ENCODE measurements at places on chromosomes 5 and 9. TPM values are rescaled to one million over a fixed set of nuclear protein-coding genes. Genes with fewer than 3 reads are reported as not detected.

- no peaks in the 10 kb centered on the region for H3K27me3 ChIP-seq
- no peak overlapping the region for H3K4me3 ChIP-seq
- H3K36me3 ChIP-seq, result no peaks in the 10 kb centered on the region
- H3K27ac ChIP-seq, result no peak overlapping the region
- no peaks in the 10 kb centered on the region for H3K4me1 ChIP-seq
- no peak for DNase-seq
Observed at GRCh38 chr9:36101916-36102741, 34.4 kb upstream of the GLIPR2 start.

The C5orf15 gene
- total RNA-seq, result 34.3 TPM

DNA sequence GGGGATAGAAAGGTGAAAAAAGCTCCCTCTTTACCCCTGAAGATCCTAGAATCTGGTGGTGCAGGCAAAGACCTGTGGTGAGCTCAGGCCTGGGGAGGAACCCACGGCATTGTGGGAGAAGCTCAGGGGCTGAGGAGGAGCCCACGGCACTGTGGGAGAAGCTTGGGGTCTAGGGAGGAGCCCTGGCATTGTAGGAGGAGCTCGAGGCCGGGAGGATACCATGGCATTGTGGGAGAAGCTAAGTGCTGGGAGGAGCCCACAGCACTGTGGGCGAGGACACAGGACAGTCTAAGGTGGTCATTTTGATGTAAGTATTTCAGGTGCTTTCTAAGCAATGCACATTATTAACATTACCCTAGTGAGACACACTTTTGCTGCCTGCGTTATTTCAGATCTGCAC is 179.7 kb downstream of the HSD17B3 start:
- no peaks in the 10 kb centered on the region for H3K36me3 ChIP-seq
- no peak for DNase-seq
- H3K4me3 ChIP-seq, result no peak overlapping the region

The IFT74 gene
- total RNA-seq, result 17.0 TPM

DNA sequence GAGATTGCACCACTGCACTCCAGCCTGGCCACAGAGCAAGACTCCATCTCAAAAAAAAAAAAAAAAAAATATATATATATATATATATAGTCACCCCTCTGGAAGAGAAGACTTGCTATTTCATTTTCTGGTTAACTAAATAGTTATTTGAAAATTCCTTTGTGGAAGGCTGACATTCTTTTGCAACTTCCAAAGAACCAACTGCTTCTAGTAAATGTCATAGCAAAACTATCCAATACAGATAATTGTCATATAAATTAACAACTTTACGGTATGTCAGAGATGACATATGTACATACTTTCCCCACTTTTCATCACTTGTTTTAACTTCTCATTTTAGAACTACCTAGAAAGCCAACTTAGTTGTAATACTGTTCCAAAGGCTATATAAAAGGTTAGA is 50.9 kb downstream of the PRUNE2 start:
- H3K4me1 ChIP-seq, result no peaks in the 10 kb centered on the region
- no peaks in the 10 kb centered on the region for H3K36me3 ChIP-seq
- no peaks in the 10 kb centered on the region for H3K27me3 ChIP-seq
- no peak for DNase-seq
- no peak overlapping the region for H3K27ac ChIP-seq

The ADAMTS2 gene
- total RNA-seq, result 51.6 TPM
